Activated T-cell treated with anti-CD3 and anti-CD28 coated beads for 48 hours (primary cell): ENCODE measurements at places on chromosomes 16 and 17.

DNA sequence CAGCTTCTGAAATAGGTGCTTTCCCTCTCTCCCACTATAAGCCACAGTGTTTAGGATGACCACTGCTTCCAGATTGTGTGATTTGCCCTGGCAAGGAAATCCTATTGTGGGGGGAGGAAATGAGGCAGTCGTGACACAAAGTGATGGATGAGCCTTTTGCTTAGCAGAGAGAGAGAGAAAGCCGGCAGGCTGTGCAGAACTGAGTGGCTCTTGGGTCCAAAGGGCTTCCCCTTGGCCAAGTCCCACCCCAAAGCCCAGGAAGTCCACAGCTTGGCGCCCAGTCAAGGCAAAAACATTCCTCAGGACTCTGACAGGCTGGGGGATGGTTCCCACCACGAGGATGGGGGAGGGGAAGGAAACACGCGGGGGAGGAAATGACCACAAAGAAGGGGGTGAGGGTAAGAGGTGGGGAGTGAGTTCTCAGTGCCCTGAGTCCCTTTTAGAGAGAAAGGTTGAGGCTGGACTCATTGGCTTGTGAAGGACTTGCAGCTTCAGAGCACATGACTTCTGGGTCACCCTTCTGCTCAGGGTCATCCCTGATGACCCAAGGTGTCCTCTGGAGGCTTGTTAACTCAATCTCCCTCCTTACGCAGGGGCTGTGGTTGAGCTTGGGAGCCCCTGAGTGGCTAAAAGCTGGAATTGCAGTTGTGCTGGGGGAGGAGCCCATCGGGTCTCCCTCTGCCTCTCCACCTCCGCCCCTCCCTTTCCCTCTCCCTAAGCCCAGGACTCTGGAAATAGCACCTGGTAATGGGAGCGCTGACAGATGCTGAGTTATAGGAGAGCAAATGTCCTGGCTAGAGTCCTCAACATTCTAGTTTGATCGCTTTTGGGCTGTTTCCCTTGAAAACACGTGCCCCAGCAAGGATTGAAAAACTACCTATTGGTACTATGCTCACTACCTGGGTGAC is 10.3 kb upstream of the MSL1 start:
- DNase-seq: peak; percentile 66

DNA sequence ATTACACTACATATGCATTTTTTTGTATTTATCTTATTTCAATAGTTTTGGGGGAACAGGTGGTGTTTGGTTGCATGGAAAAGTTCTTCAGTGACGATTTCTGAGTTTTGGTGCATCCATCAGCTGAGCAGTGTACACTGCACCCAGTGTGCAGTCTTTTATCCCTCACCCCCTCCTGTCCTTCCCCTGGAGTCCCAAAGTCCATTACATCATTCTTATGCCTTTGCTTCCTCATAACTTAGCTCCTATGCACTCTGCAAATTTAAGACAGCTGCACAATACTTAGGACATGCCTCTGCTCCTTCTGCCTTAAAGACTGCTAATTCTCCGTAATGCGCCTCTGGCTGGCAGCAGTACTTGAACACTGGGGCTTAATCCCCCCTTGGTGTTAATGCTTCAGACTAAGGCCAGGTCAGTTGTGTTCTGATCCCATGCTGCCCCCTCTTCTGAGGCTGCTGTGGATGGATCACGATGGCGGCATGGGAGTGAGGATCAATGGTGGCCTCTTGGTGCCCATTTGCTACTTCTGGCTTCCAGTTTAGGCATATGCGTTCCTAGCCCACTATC is 146.2 kb downstream of the PARN start:
- DNase-seq: no peak

DNA sequence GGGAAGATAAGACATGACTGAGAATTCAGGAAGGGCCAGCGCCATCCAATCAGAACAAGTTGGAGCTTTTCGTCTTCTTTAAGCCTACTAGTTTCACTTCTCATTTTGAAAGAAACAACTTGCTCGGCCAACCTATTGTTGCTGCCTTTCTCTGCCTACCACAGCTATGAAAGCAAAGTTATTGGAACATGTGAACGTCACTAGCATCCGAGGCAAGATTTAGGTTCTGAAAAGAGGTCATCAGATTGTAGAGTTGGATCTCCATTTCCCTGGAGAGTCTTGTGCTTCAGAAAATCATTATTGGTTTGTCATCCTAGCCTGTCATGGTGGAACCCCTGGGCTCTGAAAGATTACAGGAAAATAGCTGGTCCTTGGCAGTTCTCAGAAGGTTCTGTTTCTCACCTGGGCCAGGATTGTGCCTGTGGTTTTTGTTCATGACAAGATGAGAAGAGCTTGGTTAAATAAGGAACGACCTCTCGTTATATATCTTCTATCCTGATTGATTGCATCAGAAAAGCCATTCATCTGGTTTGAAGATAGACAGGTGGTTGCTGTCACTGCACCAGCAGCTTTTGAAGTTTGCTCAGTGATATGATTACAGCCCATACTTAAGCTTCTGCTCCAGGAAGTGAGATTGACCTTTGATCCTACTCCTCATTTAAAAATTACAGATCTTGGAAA is 25.3 kb downstream of the CDH13 start:
- no peak for DNase-seq

DNA sequence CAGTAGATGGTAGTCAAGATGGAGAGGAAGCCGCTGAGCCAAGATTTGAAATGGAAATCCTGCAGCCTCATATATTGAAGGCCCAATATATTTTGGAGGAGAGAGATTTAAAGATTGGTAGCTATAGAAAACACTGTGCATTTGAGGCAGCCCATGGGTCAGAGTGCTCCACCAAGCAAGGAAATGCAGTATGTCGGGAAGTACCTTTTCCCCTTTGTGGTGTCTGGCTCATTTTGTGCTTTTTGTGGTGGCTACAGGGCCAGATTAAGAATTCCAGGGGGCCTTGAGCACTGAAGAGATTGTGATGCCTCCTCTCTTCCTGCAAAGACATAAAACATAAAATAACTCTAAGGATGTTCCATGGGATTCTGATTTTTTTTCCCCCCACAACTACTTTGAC is 39.6 kb downstream of the CDRT15 start:
- no peak for DNase-seq

DNA sequence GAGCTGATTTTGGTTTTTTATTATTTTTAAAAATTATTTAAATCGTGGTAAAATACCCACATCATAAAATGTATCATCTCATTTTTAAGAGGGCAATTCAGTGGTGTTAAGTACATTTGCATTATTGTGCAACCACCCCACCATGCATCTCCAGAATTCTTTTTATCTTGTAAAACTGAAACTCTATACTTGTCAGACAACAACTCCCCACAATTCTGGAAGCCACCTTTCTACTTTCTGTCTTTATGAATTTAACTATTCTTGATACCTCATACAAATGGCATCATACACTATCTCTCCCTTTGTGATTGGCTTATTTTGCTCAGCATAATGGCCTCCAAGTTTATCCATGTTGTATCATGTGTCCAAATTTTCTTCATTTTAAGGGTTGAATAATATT is 97.9 kb downstream of the HS3ST3B1 start:
- DNase-seq: no peak
